ENCODE measurements at places on chromosomes 4 and X.

DNA sequence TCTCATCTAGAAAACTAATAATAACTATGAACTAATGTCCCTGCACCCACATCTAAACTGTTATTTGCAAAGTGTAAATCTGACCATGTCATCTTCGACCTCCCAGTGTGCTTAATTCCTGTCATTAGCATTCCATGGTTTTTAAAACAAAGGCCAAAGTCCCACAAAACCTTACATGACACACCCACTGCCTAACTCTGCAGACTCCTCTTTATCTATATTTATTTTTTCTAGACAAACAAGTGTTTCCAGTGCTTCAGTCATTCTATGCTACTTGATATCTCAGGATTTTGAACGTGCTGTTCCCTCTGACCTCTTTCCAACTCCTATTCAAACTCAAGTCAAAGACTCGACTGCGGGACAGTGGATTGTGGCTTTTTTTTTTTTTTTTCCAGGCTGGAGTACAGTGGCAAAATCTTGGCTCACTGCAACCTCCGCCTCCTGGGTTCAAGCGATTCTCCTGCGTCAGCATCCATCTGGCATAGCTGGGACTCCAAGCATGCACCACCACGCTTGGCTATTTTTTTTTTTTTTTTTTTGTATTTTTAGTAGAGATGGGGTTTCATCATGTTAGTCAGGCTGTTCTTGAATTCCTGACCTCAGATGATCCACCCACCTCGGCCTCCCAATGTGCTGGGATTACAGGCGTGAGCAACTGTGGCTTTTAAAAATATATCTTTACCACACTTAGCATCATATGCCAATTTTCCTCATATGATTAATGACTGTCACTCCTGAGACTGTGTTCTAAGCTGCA, 1511.0 kb downstream of the ARAP2 start:
- DNase-seq: no peak

DNA sequence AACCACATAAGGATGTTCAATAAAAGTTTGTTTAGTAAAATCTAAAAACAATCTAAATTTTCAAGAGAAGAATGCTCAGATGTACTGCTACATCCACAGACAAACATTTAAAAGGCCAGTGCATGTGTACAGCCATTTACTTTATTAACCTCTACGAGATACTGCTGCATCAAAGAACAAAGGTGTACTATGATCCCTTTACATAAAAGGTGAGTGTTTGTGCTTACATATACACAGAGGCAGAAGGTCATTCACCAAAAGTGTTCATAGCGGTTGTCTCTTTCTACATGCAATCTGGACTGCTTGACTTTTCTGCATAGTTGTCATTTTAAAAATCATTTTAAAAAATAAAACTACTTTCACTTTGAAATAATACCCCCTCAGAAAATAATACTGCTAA, 81.7 kb downstream of the AFAP1 start:
- no peak for DNase-seq

- DNase-seq: no peak
Observed at GRCh38 chrX:9899640-9900111, 67.5 kb upstream of the CLDN34 start.

DNA sequence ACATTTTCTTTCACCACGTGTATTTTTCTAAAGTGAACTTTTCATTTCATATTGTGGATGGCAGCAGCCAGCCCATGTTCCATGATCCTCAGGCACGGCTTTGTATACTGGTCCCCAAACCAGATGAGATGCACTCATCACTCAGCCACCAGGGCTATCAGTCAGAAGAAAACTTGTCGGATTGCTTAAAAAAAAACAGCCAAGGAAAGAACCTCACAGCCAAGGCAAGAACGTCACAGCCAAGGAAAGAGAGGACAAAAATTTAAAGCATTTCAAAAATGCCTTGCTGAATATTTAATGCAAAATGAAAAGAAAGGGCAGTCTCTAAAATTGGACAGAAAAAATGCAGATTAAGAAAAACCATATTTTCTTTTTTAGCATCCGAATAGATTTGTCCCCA, 333.3 kb downstream of the PDGFC start:
- no peak for DNase-seq

GRCh38 chrX:108439426-108439942, at the start of gene COL4A5:
Gene COL4A5, plus strand, starts transcription at chrX:108439838. Its CDS starts 288 bp downstream, at chrX:108440126.
- DNase-seq: no peak
